ENCODE measurements at places on chromosomes 4 and X. TPM values are rescaled to one million over a fixed set of nuclear protein-coding genes. Genes with fewer than 3 reads are reported as not detected.

ERCC6L gene
- total RNA-seq, result 0.11 TPM

- no peak for DNase-seq
These were observed 66.7 kb upstream of the PGRMC2 start for GRCh38 chr4:128354205-128354821.

- no peak for DNase-seq
These were observed 761.8 kb downstream of the FAM133A start for GRCh38 chrX:94435799-94436198.

GRCh38 chr4:101169044-101170014, 178.0 kb downstream of the PPP3CA start:
- DNase-seq, result peak; percentile 30
